ENCODE measurements at places on chromosomes 4 and X.

GRCh38 chr4:188552741-188553275, 413.6 kb downstream of the TRIML1 start:
- DNase-seq: no peak

DNA sequence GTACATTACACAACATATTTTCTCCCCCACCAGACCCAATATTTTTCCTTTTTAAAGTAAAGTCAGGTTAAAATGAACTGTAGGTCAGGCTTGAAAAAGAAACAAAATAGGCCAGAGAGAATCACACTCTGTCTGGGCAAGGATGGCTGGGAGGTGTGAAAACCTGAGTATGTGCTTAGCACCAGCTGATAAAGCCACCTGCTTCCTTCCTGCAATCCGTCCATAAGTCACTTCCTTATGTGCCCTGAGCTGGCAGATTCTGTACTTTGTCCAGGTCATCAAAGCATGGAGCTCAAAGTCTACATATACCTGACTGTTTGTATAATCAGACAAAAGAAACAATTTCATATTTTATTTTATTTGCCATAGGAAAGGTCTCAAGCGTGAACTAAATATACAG, 37.7 kb downstream of the ANTXR2 start:
- no peak for DNase-seq

GRCh38 chr4:27986476-27986875, 1125.8 kb downstream of the STIM2 start:
- no peak for DNase-seq

- no peak for DNase-seq
These were observed 132.9 kb downstream of the STIM2 start for GRCh38 chr4:26993539-26993938.

DNA sequence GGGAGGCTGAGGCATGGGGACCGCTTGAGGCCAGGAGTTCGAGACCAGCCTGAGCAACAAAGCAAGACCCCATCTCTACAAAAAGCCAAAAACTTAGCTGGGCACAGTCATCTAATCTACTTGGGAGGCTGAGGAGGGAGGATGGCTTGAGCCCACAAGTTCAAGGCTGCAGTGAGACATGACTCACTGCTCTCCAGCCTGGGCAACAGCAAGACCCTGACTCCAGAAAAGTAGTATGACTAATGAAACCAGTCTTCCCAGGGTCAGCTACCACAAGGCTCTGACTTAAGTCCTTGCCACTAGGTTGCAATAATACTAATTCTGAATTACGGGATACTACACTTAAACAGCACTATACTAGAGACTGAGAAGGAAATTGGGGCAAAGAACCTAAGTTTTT, 33.1 kb downstream of the ERVMER34-1 start:
- DNase-seq: no peak

DNA sequence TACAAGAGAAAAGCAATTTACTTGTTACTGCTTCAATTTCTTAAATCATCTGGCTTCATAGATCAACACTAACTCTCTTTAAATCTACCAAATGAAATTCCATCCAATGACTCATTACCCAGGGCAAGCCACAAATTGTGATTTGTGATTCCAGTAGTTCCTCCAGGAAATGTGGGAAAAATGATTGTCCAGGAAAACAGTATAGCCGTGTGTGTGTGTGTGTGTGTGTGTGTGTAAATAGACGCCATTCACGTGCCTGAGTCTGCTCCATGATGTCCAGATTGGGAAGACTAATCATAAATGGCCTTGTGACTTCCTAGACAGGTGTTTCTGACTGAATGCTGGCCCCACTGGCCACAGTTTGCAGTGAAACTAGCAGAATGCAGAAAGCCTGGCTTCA, 121.3 kb downstream of the HS6ST2 start:
- DNase-seq: no peak

DNA sequence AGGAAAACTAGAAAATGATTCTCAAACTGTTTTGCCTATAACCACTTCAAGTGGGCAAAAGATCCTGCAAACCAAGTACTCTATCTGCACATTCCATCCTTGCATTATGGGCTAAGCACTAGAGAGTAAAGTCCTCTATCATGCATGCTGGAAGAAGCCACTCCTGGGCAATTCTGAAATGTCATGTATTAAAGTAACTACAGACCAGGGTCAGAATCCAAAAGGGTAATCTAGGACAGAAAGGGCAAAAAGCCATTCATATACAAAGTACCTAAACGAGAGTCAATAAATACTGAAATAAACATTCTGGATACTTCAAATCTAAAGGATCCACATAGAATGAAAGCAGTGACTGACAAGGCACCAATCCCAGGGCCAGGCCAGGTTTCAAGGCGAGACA, 1.0 kb downstream of the SNX12 start:
- DNase-seq: no peak

- DNase-seq: no peak
These were observed 106.6 kb upstream of the ATP6AP2 start for GRCh38 chrX:40474205-40474626.

GRCh38 chrX:128846385-128846784, 676.9 kb downstream of the SMARCA1 start:
- DNase-seq: no peak

- no peak for DNase-seq
These were observed 300.9 kb downstream of the FAM47A start for GRCh38 chrX:33831211-33831610.

GRCh38 chrX:150873616-150874015, 24.9 kb downstream of the CD99L2 start:
- DNase-seq: no peak

GRCh38 chr4:26484032-26484515, 6.2 kb downstream of the CCKAR start:
- no peak for DNase-seq

DNA sequence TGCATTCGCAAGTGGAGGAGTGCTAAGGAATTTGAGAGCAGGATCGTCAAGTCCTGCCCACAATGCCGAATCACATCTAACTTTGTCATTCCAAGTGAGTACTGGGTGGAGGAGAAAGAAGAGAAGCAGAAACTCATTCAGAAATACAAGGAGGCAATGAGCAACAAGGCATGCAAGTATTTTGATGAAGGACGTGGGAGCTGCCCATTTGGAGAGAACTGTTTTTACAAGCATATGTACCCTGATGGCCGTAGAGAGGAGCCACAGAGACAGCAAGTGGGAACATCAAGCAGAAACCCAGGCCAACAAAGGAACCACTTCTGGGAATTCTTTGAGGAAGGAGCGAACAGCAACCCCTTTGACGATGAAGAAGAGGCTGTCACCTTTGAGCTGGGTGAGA, 100.2 kb upstream of the MED14 start:
- DNase-seq: no peak

GRCh38 chrX:130628516-130628915, 226.7 kb downstream of the RBMX2 start:
- no peak for DNase-seq

DNA sequence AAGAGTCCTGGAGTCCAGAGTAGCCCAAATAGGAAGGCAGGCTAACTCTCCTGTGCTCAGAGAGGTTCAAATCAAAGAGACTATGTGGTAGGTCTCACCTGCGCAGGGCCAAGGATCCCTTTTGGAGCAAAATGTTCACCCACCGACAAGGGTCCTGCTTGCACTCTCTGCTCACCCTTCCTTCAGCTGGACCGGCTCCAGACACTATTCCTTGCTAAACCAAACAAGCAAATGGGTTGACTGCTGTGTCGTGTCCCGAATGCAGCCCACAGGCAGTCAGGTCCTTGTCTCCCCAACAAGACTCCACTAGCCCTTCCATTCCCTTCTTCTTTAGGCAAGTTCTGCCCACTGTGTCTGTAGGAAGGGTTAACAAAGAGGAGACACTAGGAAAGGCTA, 760 bp downstream of the TRMT2B start:
- no peak for DNase-seq

- no peak for DNase-seq
These were observed 145.7 kb downstream of the AMMECR1 start for GRCh38 chrX:110172215-110172614.

GRCh38 chr4:40177591-40177990, 19.2 kb upstream of the RHOH start:
- DNase-seq: no peak

- DNase-seq: no peak
These were observed 184.3 kb downstream of the NAA11 start for GRCh38 chr4:79141530-79141929.

- no peak for DNase-seq
These were observed 52.1 kb downstream of the RTL5 start for GRCh38 chrX:72079607-72080006.

GRCh38 chrX:140492066-140492994, 12.5 kb downstream of the SOX3 start:
- no peak for DNase-seq

GRCh38 chr4:100079264-100079663, 111.0 kb downstream of the DDIT4L start:
- no peak for DNase-seq

- DNase-seq: no peak
These were observed 35.4 kb downstream of the NAT8L start for GRCh38 chr4:2094545-2094944.

DNA sequence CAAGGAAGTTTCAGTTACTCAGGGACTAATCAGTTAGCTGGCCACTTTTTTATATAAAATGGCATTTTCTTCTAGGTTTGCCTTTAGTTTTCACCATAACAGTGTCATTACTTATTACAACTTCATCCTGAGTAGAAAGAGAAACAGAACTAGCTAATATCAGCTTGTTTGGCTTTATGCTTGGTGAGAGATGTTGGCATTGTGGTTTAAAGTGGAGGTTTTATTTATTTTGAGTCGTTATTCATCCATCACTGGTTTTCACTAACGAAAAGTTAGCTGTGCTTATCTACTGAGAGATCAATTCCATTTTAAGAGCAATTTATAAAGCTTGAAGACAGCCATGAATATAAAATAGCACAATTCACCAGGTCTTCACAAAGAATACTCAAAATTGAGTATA, 714.5 kb downstream of the GRID2 start:
- DNase-seq: no peak

GRCh38 chrX:44253575-44253942, 89.9 kb downstream of the EFHC2 start:
- DNase-seq: no peak

DNA sequence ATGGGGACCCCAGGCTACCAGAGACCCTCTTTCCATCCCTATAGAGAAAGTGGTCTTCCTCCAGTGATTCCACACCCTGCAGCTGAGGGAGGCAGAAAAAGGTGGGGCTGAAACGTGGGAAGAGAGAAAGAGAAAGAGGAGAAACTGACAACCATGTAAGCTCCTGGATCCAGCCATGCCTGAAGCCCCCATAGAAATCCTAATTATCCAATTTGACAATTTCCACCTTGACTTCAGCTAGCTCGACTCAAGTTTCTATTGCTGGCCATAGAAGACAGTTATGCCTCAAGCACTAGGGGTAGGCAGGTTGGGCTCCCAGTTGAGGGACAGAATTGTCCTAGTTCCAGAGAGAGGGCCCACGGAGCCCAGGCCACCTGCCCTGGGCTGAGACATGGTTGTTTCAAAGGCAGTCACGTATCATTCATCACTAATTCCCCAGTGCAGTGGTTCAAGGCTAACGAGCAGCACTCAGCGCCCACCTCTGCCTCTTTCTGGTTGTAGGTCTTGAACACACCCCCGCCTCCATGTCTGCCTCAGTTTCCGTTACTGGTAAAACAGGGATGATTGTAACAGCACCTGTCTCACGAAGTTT, 39.8 kb upstream of the ASMTL start:
- DNase-seq: no peak

DNA sequence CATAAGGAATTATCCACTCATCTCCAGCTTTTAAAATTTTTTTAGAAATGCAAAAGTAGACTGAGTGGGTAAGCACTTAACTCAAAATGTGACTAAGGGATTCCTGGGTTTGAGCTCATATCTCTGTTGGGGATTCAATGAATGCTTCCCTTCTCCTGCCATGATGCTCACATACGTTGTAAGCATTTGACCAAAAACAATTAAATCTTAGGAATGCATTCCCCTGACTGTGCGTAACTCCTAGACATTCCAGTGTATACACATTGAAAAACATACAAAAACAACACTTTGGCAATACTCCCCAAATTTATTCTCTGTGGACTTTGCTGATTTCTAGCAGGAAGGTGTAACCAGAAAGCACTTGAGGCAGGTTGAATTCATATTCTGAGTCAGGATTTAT, 29.8 kb downstream of the SPANXA2 start:
- DNase-seq: no peak

GRCh38 chr4:53128706-53129357, 237.0 kb downstream of the SCFD2 start:
- no peak for DNase-seq

GRCh38 chrX:68043713-68044438, 389.4 kb downstream of the OPHN1 start:
- no peak for DNase-seq

DNA sequence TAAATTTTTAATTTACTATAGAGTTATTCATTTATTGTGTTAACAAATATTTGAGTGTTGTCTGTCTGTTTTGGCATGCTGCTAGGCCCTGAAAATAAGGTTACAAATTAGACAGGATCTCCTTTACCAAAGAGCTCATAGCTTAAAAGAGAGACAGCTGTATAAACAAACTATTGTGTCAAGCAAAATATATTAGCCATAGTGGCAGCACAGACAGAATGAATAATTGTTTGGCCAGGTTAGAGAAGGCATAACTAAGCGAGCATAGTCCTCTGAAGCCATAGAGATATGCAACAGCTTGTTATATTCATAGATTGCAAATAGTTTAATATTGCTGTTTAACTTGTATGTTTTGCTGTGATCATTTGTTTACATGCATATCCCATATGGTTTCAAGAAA, 66.7 kb upstream of the NDUFC1 start:
- no peak for DNase-seq

DNA sequence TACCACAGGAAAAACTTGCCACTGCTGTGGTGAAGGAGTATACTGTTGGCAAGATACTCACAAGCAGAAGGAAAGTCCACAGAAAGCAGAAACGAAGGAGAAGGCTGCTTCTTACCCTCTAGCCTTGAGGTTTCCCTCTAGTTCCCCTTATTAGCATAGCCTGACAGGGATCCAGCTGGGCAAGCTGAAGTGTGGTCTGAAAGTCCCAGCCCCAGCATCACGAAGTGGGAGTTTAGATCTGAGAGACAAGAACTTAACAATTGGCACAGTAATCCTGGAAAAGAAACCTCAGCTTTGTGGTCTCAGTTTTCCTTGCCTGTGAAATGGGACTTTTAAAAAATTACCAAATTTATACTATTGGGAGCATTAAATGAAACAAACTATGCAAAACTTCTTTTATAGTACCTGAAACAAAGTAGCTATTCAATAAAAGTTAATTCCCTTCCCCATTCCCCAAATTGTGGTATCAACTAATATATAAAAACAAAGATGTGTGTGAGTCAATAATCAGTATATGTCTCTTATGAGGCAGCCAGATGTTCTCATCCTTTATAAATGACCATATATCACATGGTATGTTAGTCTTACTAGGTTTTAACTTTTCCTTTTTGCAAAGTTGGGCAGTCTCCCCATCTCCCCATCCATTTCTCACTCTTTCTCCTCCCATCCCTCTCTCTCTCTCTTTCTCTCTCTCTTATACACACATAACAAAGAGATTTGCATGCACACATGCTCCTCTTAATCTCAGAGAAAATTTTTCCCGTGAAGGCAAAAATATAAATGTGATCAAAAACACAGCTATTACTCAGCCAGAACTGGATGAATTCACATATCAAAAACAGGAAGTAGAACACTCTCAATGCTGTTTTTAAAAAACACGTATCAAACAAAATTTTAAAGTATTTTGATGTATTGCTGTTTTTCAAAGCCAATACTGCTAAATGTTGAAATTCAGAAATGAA, 57.8 kb downstream of the SCFD2 start:
- no peak for DNase-seq
